ENCODE measurements at places on chromosomes 4 and X.

DNA sequence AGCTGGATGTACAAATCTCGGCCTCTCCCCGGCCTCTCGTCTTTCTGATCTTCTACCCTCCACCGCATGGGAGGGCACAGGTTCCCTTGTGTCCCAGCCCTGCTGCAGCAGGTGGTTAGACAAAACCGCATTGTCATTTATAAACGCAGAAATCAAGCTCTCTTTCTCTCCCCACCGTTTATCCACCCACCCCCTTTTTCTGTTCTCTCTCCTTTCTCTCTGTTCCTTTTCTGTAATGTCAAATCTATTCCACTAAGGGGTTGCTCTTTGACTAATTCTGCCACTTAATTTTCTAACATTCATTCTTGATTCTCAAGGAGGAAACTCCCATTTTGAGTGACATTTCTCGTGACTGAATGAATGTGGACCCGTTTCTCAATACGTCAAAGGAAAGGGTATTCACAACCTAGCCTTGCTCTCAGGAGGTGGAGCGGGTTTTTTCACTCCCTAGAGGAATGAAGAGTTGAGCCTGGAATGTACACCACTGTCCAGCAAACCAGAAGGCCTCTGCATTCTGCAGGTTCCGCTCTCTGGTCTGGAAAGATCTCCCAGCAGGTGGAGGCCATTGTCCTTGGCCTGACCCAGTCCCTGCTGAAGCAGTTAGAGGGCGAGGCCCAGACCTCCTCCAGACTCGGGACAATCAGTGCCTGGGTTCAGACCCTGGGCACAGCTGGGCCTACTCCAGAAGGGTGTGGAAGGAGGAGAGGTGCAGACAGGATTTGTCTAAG, 70.9 kb upstream of the ENPP6 start:
- DNase-seq: no peak

- no peak for DNase-seq
These were observed 30.2 kb downstream of the TENM3 start for GRCh38 chr4:182273191-182273935.

DNA sequence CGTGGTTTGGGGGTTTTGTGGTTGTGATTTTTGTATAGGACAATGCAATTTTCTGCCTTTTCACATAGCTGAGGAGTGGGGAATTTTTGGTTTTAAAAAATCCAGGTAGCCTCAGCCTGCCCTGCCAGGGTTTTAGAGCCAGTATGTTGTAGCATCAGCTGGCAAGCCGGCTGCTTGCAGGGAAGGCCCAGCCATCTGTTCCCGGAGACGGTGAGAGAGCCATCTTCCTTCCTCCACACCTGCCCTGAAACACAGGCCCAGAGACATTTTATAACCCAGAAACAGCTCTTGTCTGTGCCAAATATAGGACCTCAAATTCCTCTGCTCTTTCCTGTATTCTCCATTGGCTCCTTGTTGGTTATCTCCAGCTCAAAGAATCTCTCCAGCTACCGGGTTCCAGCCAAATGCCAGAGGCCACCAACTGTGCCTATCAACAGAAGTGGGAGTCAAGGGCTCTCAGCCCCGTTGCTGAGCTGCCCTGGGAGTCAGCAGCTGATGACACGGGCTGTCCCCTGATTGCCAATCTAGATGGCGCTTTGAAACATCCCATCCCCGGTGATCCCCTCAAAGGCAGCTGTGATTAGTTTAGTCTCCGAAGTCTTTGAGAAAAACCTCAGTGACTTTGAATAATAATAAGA, 595.2 kb downstream of the MID1IP1 start:
- no peak for DNase-seq

GRCh38 chrX:130267956-130268448, 697 bp downstream of the ZNF280C start:
- no peak for DNase-seq

DNA sequence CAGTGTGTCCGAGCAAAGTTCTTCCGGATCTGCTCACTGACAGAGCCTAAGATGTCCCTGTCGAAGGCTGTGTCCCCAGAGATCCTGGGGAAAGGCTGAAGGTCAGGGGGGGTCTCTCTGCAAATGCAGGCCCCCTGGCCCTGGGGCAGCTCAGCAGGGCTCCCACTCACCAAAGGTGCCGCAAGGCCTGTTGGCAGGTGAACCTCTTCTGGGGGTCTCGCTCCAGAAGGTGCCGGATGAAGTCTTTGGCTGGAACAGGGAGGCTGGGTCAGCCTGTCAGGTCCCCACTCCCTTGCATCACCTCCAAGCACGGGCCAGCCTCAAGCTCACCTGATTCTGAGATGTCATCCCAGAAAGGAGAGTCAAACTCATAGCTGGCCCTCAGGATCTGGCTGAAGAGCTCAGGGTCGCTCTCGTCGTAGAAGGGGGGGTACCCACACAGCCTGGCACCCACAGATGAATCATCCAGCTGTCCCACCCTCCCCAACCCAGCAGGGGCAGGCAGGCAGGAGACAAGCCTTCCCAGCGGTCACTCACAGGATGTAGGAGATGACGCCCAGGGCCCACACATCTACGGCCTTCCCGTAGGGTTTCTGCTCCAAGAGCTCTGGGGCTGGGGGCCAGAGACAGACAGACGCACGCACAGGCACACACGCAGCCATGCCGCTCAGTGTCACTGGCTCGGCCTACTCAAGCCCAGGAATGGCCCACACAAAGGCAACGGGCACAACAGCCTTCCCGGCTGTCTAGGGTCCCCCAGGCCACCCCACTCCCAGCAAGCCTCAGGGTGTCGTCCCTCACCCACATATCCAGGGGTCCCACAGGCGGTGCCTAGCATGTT, 2.6 kb downstream of the PNCK start:
- DNase-seq: peak; percentile 64

DNA sequence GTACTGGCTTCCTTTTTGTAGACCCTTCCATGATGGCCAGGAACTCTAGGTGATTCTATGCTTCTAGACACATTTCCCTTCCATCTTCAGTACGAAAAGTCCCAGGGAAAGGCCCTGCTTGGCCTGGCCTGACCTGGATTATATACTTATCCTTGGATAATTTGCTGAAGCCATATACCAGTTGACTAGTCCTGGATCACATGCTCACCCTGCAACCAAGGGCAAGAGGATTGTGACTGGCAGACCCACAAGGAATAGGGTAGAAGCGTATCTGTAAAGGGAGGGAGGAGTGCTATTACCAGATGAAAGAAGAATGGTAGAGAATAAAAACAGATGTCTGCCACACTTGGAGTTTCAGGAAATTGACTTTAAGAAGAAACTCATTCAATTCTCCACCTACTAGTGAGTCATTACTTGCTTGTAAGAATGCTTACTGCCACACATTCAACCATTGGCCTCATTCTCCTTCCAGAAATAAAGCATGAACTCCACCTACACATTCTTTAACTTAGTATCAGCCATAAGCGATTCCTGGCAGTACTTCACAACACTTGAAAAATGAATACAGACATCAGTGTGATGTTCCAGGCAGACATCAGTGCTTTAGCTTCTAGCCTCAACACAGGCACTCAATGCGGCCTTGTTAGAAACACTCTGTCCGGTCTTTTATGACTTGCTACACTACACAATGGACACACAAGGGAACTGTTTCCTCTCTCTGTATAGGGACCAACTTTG, 141.8 kb downstream of the CBR4 start:
- no peak for DNase-seq

All from spleen (tissue), 13 donors.